ENCODE measurements at places on chromosomes 12 and 14.

- DNase-seq, result no peak
Measured at GRCh38 chr14:22210026-22210425, 379.0 kb downstream of the DAD1 start.

GRCh38 chr12:94801745-94802144 lies 151.4 kb upstream of the TMCC3 start:
- DNase-seq, result no peak

GRCh38 chr12:116217045-116217735 lies 60.3 kb downstream of the MED13L start:
- no peak for DNase-seq

- no peak for DNase-seq
Measured at GRCh38 chr12:6604259-6605029, 2.7 kb downstream of the CHD4 start.

- DNase-seq, result peak; percentile 40
Measured at GRCh38 chr12:88951177-88951576, 370.9 kb upstream of the KITLG start.

DNA sequence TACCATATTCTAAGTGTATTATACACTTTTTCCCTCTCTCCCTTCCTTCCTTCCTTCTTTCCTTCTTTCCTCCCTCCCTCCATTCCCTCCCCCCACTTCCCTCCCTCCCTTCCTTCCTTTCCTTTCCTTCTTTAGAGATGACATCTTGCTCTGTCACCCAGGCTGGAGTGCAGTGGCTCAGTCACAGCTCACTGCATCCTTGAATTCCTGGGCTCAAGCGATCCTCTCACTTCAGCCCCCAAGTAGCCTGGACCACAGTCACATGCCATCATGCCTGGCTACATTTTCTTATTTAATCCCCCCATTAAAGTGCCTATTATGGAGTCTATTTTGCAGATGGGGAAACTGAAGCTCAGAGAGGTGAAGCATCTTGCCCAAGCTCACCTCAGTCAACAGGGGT lies 55.0 kb downstream of the SVOP start:
- no peak for DNase-seq

GRCh38 chr12:55809274-55809673 lies 8.2 kb downstream of the SARNP start:
- DNase-seq, result no peak

DNA sequence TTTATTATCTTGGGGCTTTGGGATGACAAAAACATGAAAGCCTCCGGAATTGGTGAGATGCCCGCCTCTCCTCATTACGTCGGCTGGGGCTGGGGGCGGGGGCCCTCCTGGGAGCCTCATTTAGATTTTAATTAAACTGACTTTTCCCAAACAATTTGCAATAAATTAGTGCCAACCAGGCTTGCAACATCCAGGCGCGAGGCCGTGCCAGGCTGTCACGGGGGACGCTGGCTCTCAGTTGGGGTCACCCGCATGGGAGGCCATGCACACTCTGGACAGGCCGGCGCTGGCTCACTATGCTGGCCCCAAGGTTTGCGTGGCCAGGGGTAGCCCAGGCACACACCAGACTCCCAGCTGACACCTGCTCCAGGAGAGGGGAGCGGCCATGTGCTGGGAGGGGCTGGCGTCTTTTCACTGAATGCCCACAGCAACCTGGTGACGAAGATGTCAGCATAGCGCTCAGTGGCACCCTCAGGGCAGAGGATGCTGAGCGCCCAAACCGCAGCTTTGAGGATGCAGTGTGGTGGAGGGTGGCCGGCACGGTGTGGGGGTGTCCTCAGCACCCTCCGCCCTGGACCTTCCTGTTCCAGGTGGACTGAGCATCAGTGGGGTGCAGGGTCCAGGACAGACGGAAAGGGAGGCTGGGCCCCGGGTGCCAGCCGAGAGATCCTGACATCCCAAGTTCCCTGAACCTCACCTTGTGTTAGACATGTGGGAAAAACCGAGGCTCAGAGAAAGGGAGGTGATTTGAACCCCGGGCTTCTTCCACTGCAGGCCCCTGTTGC lies 190.8 kb upstream of the C14orf180 start:
- no peak for DNase-seq

- no peak for DNase-seq
Measured at GRCh38 chr14:33323979-33324378, 385.3 kb downstream of the NPAS3 start.

GRCh38 chr14:63956326-63956725 lies 103.5 kb downstream of the SYNE2 start:
- DNase-seq, result no peak

GRCh38 chr14:94112513-94113063 lies 2.1 kb downstream of the IFI27 start:
- DNase-seq, result peak; percentile 33

DNA sequence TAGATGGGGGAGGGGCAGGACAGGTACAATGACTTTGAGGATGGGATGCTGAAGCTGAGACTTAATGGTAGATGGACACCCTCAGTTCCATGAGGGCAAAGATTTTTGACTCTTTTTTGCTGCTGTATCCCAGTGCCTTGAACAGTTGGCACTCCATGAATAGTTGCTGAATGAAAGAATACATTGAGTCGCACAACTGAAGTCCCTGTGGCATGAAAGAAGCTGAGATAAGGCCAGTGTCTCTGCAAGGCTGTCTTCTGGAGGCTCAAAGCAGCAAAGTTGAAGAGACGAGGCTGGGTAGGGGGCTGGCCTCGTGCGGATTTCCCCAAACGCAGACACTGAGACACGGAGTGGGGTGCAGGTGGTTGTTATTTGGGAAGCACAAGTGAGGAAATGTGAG lies 179.3 kb downstream of the ADCK1 start:
- no peak for DNase-seq

- DNase-seq, result no peak
Measured at GRCh38 chr12:57218030-57218853, 1.6 kb downstream of the NXPH4 start.

DNA sequence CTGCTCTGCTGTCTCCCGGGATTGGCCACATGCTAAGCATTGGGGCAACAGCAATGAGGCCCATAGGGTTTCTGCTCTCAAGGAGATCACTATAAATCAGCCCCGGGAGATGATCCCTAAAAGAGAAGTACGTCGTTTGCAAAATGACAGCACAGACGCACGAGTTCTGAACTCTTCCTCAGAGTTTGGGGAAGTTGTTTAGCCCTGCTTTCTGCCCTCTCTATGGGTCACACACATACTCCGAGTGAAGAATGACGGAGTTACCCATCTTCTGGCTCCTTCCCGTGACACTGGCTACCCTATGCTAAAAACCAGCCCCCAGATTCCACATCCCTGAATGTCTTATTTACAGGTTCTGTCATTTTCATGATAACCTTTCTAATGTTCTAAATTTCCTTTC lies 258.0 kb upstream of the PLEKHG7 start:
- no peak for DNase-seq

DNA sequence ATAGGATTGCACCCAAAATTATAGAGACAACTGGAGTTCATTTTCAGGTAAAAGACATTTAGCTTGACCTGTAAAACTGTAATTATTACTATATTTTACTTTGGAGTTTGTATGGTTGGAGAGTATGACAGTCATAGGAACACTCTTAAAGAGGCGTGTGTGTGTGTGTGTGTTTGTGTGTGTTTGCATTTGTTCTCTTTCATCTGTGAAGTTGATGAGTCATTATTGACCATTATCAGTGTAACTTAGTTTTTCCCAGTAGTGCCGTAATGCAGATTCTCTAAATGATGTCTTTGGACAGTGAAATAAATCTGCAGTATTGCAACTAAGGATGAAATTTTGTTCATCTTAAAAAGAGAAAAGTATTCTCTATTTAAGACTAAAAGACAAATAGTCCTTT lies 13.0 kb downstream of the WASHC4 start:
- no peak for DNase-seq

- DNase-seq, result peak; percentile 68
Measured at GRCh38 chr12:12334367-12335040, 15.5 kb downstream of the MANSC1 start.

GRCh38 chr12:103929784-103930033 lies 501 bp upstream of the HSP90B1 start:
- DNase-seq, result no peak

DNA sequence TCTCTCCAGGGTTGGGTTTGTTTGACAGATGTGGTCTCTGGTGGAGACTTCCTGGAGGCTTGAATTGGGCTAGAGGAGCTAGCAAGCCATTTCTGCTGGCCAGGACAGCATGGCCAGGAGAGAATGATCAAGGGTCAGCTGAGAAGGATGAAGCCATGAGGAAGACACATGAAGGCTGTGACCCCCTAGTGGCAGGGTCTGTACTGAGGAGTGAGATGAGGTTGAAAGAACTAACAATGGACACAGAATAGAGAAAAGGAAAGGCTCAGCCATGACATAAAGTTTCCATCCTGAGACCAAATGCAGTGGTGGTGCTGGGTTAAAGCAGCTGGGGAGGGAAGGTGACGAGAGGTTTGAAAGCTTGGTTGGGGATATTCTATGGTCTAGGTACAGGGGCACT lies 89.9 kb downstream of the NT5DC3 start:
- no peak for DNase-seq

DNA sequence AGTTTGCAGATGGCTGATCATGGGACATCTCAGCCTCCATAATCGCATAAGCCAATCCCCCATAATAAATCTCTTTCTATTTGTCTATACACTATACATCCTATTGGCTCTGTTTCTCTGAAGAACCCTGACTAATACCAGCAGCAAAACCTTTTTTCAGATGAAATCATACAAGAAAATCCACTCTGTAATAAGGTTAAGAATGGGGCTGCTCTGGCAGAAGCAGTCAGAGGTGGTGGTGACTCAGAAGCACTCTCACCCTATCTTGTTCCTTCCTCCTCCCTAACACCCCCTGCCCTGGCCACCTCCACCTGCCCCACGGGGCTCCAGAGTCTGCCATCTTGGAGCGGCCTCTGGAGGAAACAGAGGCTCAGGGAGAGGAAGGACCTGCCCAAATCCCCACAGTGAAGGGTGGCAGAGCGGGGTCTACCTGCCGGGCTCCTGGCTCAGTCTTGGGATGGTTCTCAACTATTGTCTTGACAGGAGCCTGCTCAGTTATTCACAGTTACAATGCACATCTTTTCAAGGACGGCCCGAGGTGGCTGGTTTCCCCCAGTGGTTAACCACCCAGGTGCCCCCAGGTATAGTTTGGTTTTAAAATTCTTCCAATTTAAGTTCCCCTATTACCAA lies 109.3 kb upstream of the EVL start:
- no peak for DNase-seq

GRCh38 chr12:46659032-46659650 lies 166.7 kb downstream of the SLC38A4 start:
- DNase-seq, result no peak

DNA sequence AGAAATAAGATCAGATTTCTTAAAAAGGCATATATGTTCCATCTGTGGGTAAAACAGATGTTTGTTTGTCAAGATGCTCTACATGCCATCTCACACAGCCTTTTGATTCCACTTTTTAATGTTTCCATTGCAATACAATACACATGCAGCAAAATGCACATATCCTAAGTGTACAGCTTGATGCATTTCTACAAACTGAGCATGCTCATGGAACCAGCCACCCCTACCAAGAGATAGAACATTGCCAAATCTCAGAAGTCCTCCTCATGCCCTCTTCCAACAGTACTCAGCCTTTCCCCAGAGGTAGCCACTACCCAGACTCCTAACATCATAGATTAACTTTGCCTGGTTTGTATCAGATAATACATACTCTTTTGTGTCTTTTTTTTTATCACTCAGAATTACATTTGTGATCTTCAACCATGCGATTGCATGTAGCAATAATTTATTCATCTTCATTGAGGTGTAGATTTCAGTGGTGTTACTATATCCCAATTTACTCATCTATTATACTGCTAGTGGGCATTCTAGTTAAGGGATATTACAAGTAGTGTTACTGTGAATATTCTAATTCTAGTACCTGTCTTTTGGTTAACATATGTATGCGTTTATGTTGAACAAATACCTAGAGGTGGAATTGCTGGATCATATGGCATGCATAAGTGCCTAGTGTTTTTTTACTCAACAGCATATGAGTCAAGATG lies 3.3 kb downstream of the GPR65 start:
- no peak for DNase-seq

DNA sequence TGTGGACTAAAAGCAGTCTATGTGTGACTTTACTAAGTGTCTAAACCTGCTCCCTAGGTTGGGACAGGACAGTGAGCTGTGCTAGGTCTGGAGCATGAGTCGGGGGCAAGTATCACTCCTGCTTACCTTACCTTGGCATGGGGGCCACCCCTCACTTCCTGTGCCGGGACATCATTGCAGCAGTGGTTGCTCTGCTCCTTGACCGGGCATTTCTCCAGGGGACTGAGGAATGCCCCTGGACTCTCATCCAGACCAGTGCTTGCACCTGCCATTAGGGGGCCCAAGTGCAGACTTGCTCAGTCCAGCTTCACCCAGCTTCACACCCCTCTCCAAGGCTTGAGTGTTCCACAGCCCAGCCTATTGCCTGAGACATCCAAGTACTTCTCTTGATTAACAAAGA lies 84.7 kb upstream of the NELL2 start:
- no peak for DNase-seq

GRCh38 chr12:26056335-26056734 lies 68.5 kb downstream of the BHLHE41 start:
- DNase-seq, result no peak

DNA sequence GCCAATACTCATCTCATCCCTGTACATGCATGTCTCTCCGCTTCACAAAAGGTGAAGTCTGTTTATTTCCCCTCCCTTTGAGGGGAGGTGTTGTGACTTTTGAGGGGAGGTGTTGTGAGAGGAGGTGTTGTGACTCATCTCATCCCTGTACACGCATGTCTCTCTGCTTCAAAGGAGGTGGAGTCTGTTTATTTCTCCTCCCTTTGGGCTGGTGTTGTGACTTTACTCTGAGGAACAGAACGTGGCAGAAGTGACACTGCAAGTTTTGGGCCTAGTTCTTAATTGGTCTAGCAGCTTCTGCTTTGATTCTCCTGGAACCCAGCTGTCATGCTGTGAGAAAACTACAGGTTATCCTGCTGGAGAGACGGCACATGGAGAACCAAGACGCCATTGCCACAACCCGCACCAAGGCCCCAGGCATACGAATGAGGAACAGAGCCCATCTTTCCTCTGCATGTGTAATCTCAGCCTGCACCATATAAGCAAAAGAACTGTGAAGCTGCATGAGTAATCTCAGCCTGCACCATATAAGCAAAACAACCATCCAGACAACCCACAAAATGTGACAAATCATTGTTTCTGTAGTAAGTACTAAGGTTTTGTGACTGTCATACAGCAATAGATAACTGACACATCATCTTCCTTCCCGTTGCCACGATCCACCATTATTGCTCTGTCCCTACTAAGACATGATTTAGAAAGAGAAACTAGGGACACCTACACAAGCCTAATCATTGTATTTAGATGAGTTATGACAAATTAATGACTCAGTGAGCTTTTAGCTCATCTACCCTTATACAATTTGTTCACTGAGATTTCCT lies 30.0 kb downstream of the GALNT4 start:
- DNase-seq, result no peak

DNA sequence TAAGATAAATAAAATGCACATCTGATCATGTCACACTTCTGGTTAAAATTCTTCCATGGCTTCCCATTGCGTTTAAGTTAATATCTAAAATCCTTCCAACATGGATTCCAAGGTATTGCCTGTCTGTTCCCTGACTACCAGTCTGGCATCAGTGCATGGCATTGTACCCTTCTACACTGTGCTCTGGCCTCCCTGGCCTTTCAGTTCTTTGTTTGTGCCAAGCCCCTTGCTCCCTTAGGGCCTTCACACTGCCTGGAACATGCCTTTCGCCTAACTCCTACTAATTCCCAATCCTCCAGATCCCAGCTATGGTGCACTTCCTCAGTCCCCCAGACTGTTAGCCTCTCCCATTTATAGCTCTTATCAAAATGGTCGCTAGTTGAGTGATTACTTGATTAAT lies 6.3 kb downstream of the CIPC start:
- no peak for DNase-seq

Measured in HAP-1 (cell line).